ENCODE measurements at places on chromosomes 1 and 21. TPM values are rescaled to one million over a fixed set of nuclear protein-coding genes. Genes with fewer than 3 reads are reported as not detected.

Gene ADAMTS4
- total RNA-seq = 1.3 TPM

Gene TDRD5
- not detected for total RNA-seq

DNA sequence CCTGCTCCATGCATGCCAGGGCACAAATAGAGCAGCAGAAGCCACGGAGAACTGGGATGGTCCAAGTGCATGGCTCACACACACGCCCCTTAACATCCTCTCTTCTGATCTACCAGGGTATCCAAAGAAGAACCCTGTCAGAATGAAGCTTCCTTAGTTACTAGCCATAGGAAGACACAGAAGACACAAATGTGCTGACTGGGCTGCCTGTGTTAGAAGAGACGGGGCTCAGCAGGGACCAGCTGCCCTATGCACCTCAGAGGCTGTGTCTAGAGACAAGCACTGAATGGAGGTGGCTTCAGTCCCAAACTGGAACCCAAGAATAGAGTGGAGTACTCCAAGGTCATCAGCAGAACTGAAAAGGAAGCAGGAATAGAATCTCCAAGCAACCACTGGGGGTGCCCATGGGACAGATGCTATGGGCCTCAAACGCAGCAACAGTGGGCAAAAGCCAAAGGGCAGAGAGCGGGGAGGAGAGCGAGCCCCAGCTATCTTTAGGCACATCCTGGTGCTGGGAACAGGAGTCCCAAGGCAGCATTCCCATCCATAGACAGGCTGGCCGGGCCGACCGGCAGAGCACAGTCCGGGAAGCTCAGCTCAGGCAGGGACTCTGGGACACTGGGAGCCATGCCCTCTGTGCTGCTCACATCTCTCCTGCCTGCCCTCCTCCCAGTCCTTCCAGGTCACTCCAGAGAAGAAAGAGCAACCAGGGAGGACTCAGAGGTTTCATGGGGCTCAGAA is 9.5 kb downstream of the SLC6A9 start:
- H3K4me3 ChIP-seq = no peak overlapping the region
- H3K27me3 ChIP-seq = no peaks in the 10 kb centered on the region
- H3K4me1 ChIP-seq = no peaks in the 10 kb centered on the region
- H3K27ac ChIP-seq = no peak overlapping the region
- no peaks in the 10 kb centered on the region for H3K36me3 ChIP-seq

- no peak overlapping the region for H3K4me3 ChIP-seq
- H3K27me3 ChIP-seq = no peaks in the 10 kb centered on the region
- no peaks in the 10 kb centered on the region for H3K36me3 ChIP-seq
- H3K27ac ChIP-seq = no peak overlapping the region
- H3K4me1 ChIP-seq = no peaks in the 10 kb centered on the region
Observed at GRCh38 chr1:68959461-68960030, 462.7 kb upstream of the DEPDC1 start.

DNA sequence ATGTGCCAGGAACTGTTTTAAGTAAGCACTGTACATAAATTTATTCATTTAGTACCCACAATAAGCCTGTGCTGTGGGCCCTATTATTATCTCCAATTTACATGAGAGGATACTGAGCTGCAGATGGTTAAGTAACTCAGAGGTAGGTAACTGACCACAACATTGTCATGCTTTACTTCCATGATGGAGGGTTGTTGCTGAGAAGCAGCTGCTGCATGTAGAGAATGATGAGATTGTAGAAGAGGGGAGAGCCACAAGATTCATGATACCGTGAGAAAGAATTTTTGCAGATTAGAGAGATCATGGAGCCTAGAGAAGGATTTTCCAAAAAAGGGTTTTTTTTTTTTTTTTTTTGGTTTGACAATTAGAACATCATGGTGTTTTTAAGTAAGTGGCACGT is 313.1 kb downstream of the PTBP2 start:
- no peak overlapping the region for H3K4me3 ChIP-seq
- no peaks in the 10 kb centered on the region for H3K27me3 ChIP-seq
- DNase-seq = no peak
- H3K27ac ChIP-seq = no peak overlapping the region
- H3K36me3 ChIP-seq = no peaks in the 10 kb centered on the region

DNA sequence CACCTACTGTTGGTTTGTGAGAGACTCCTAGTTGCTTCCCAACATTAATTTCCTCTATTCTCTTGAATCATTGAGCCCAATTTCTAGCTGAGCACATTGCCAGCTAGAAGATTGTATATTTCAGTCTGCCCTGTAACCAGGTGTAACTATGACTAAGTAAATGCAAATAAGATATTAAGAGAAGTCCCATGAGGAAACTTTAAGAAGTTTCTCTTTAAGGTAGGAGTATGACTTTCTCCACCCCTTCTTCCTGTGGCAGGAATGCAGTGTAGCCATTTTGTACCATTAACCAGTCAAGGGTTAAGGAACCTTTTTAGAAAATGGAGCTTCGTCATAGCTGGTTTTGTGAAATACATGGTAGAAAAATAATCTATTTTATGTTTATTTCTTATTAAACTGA is 534.2 kb upstream of the RGS18 start:
- no peaks in the 10 kb centered on the region for H3K4me1 ChIP-seq
- DNase-seq = no peak
- H3K27ac ChIP-seq = no peak overlapping the region
- no peak overlapping the region for H3K4me3 ChIP-seq
- H3K36me3 ChIP-seq = no peaks in the 10 kb centered on the region
- no peaks in the 10 kb centered on the region for H3K27me3 ChIP-seq
